Kidney capillary endothelial cell (primary cell): ENCODE measurements at places on chromosomes 6 and 20.
A peak's percentile ranks its signal among the peaks of the same experiment; 100 is the strongest.

DNA sequence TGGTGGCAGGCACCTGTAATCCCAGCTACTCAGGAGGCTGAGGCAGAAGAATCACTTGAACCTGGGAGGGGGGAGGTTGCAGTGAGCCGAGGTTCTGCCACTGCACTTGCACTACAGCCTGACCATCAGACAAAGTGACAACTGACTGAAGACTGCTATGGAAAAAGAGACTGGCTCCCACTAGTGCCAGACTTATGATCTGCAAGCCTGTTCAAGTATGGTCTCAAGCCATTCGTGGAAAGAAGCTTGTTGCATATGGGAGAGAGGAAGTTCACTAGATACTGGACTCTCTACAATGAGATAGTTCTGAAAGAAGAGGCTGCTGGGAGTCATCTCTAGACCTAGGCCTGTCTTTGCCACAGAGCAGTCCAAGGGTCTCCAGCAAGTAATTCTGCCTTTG is 26.7 kb downstream of the MDN1 start:
- DNase-seq, result no peak

- no peak for DNase-seq
Observed at GRCh38 chr6:125733516-125734300, 15.7 kb upstream of the HEY2 start.

GRCh38 chr6:32792901-32793435 is 23.8 kb downstream of the HLA-DOB start:
- DNase-seq, result no peak

- no peak for DNase-seq
Observed at GRCh38 chr20:19588732-19589131, 169.3 kb upstream of the RIN2 start.

DNA sequence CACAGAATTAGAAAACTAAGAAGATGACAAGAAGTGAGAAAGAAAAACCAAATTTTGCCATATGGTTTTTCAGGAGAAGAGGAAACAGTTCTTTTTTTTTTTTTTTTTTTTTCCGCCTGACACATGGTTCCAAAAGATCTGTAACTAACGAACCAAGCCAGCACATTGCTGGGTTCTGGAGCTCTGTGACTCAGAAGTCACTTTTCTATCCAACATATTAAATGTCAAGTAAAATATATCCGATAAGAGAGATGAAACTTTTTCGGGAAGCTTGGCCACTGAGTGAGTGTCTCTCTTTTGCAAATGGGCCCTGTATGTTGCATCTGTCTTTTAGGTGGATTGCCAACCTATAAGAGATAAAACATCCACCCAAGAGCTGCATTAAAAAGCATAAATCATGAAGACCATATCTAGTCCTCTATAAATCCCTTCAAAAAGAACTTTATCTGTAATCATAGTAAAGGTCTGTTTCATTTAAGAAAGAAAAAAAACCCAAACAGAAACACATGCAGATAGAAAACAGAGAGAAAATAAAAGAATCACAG is 4.6 kb downstream of the METTL24 start:
- DNase-seq, result no peak

- DNase-seq, result peak; percentile 81
Observed at GRCh38 chr20:62088258-62089127, 22.8 kb upstream of the TAF4 start.

- no peak for DNase-seq
Observed at GRCh38 chr6:137266309-137266586, 47.1 kb upstream of the IFNGR1 start.
